ENCODE measurements at places on chromosomes 6 and 20. TPM values are rescaled to one million over a fixed set of nuclear protein-coding genes. Genes with fewer than 3 reads are reported as not detected.

DNA sequence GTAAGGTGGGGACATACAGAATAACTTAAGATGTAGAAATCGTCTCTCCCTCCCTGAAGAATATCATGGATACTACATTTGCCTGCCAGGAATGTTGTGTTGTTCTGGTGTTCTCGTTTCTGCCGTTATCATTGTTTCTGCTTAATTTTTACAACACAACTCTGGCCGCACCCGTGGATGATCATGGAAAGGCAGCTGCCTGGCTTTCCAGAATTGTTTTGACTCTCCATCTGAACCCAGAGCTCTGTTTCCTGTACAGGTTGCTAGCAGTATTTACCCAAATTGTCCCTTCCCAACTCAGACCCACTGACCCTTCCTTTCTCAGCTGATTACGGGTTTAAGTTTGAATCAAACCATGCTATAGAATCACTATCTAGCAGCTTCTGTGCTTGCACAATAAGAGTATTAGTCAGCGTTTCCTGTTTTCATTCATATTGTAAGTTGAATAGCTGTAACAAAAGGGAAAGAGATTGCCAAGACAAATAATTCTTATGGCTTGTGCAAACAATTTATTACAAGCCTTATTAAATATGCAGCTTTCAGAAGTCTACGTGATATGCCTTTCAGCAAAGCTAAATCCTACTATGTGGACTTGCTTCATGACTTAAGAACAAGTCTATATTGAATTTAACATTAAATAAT is 139.0 kb downstream of the MTHFD1L start:
- no peak for DNase-seq

DNA sequence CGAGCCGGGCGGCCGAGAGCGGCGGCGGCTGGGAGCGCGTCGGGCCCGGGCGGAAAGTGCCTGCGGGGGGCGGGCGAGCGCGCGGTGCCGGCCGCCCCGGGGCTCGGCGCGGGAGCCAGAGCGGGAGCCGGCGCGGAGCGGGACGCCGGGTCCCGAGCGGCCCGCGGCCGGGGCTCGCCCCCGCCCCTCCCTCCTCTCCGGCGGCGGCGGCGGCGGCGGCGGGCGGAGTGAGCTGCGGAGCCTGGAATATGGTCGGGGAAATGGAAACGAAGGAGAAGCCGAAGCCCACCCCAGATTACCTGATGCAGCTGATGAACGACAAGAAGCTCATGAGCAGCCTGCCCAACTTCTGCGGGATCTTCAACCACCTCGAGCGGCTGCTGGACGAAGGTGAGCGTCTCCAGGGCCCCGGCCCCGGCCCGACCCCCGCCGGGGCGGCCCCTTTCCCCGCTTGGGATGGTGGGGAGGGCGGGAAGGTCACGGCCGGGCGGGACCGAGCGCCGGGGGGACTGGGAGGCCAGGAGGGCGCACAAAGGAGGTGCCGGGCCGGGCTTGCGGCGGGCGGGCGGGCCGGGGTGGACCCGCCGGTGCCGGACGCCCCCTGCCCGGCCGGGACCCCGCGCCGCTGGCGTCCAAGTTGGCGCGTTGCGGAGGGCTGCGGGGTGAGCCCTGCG is 565 bp downstream of the QKI start:
- DNase-seq = no peak

DNA sequence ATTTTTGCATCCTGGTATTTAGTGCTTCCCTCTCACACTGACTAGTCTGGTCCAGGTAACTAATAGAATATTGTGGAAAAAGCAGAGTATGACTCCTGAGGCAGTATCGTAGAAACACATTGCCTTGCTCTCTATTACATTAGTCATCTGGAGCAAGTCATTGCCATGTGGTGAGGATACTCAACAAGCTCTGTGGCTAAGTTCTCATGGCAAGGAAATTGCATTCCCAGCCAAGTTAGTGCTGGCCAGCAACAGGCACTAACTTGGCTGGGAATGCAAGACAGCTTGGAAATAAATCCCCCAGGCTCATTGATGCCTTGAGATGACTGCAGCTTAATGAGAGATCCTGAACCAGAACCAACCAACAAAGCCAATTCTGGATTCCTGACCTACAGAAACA is 39.7 kb upstream of the HTR1B start:
- no peak for DNase-seq

- no peak for DNase-seq
Measured at GRCh38 chr6:127317388-127318128, 25.9 kb downstream of the ECHDC1 start.

GRCh38 chr6:22631091-22631490 is 61.7 kb downstream of the HDGFL1 start:
- DNase-seq = no peak

DNA sequence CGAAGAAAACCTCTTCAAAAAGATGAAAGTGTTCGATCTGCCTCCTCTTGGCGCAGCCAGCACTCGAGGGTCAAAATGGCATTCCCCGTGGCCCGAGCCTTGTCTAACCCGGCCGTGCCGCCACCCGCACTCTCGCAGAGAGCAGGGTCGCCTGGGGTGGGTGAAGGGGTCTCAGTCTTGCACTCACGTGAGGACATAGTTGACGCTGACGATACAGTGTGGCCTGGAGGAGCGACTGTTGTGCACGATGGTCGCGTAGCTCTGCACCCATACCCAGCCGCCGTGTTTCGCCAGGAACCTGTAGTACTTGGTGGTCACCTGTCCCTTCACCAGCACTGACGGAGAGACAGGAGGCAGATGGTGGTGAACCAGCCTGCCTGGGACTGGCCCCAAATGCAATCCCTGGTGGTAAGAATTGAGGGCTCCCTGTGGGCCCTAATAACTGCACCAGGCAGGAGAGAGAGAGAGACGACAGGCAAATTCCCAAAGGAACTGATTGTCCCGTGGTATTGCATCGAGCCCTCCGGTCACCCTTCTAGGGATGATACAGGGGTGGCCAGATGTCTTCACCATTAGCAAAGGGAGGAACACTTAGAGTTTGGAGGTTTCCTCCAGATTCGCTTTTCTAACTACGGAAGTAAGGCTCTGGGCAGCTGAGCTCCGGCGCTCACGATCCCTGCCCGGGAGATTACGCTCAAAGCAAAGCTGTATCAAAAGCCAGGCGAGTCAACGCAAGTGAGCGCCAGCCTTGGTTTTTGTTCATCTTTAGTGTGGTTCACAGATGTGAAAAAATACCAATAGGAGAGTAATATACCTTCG is 17.4 kb downstream of the SIM1 start:
- no peak for DNase-seq

DNA sequence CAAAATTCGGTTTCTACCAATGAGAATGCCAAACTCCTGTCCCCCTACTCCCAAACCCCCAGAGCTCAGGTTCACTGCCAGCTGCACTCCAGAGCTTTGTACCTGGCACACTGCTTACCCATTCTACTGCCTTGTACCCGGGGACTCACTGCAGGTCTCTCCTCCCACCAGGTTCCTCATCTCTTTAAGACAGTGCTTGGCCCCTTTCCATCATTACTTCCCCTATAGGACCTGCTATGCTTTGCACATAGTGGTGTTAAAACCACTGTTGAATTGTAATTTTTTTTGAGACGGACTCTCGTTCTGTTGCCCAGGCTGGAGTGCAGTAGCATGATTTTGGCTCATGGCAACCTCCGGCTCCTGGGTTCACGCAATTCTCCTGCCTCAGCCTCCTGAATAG is 25.9 kb downstream of the LYRM4 start:
- no peak for DNase-seq

- DNase-seq = peak; percentile 11
Measured at GRCh38 chr6:47000842-47001241, 41.3 kb downstream of the ADGRF1 start.

GRCh38 chr6:67615796-67616195 is 1019.3 kb upstream of the ADGRB3 start:
- DNase-seq = no peak

GRCh38 chr6:15427331-15428070 is 181.6 kb downstream of the JARID2 start:
- no peak for DNase-seq

DNA sequence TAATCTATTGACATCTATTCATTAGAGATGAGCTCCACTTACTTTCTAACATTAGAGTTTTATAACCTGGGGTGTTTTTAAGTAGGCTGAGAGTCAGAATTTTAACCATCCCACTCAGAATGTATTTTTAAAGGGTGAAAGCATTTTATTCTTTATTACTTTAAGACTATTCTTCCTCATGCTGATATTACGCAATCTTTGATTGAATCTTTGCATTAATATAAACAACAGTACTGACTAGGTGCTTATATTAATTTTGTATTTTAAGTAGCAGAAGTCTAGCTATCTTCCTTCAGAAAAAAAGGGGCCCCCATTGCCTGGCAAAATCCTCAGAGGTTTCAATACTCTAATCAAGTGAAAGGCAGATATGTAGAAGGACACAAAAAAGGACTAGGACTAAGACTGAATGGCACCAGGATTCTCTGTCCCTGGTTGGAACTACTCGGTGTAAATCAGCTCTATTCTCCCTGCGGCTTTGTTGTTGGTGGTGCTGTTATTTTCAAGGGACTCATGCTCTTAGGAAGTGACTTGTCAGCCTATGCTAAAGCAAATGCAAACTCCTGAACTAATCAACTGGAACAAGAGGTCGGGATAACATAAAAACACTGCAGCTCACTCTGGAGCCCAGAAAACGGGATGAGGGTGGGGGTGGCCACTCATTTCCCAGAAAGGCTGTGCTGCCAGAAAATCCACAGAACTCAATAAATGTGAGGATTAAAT is 1324.4 kb downstream of the GRIK2 start:
- DNase-seq = no peak

DNA sequence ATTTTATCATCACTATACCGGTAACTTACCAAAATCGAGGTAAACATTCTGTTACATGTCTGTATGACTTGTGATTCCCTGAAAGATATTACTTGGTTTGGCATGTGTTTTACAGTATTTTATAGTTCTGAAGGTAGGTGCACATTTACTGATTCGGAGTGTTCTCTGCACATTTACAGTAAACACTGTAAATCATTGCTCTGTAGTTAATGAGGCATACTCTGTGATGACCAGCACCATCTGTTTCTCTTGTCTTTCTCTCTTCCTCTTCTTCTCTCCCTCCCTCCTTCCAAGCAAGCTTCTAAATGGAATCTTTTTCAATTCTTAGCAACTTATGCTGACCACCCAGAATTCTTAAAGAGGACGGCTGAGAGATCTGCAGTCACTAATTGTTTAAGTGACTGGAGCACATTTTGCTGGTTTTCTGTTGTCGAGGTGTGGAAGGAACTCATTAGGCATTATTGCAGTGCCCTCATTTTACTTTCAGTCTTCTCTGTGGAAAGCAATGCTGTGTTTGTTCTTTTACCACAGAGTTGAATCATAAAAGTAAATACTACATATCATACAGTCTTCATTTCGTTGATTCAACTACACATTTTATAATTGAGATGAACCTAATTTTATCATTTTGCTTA is 126.5 kb downstream of the UTRN start:
- no peak for DNase-seq

- no peak for DNase-seq
Measured at GRCh38 chr6:35396991-35397390, 54.6 kb downstream of the PPARD start.

GRCh38 chr20:54100563-54100962 is 30.2 kb upstream of the BCAS1 start:
- DNase-seq = no peak

GRCh38 chr6:168873278-168874190 is 380.1 kb downstream of the THBS2 start:
- no peak for DNase-seq

- no peak for DNase-seq
Measured at GRCh38 chr6:131175564-131175963, 40.3 kb downstream of the AKAP7 start.

DNA sequence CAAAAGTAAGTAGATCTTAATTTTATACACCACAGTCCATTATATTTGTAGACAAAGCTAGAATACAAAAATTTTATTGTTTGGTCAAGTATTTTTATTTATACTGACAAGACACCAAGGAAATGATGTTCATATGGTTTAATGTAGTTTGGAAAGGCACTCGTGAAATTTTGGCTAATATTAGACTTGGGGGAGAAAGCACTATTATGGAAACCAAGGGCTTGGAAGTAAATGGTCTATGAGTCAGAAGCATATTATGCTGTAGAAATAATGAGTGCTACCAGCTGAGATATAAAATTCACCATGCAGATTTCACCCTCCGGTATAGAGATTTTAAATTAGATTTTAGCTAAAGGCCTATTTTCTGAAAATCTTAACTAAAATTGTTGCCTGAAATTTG is 233.6 kb downstream of the KCNQ5 start:
- no peak for DNase-seq

DNA sequence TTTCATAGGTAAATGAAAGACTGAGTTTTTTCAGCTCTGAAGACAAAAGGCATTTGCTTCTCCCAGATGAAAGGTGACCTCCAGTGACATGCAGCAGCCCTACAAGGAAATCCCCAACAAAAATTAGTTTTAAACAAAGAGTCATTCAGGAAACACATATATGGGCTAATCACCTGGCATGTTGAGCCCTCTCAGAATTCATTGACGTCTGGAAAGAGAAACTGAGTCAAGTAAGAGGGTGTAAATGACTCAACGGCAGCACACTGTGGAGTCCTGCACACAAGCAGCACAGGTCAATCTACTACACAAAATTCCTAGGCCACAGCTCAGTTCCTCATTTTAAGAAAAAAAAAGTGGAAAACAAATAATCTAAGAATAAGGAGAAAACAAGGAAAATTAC is 592.3 kb downstream of the EPHA7 start:
- DNase-seq = no peak

- peak; percentile 29 for DNase-seq
Measured at GRCh38 chr6:37799263-37799644, 20.3 kb upstream of the ZFAND3 start.

- no peak for DNase-seq
Measured at GRCh38 chr6:49633541-49633940, 3.1 kb downstream of the RHAG start.

DNA sequence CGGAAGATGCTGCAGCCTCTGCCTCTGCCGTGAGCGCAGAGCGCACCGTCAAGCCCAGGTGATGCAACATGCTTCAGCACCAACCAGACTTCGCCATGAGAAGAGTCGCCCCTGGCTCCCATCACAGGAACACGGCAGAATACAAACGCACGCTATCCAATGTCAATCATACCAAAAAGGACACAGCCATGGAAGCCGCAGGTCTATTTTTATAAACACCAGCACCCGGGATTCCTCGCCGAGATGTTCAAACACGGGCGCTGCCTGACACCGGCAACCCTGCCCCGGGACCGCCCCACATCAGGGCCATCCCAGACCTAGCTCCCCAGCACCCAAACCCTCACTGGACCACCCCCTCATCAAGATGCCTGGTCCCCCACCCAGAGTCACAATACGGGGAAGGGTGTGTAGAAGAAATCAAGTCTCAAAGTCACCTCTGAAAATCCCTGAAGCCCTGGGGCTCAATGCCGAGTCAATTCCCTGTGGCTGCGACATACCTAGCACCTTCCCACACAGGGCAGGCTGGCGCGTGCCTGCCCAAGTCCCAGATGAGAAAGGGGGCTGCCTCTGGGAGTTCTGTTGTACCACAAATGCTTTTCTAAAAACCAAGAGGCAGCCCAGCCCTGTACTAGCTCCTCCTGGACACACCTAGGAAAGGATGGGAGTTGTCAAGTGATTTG is 17.9 kb downstream of the TAF4 start:
- no peak for DNase-seq

Gene GINM1
- 45.0 TPM for total RNA-seq

Gene HIVEP2
- total RNA-seq = 16.5 TPM

Gene SEMG1
- 1.1 TPM for total RNA-seq

Gene IMPG1
- not detected for total RNA-seq

Gene RPP40
- total RNA-seq = 3.2 TPM

Gene SAMD3
- 2.2 TPM for total RNA-seq

Gene SULF2
- 74.8 TPM for total RNA-seq

Gene DTNBP1
- total RNA-seq = 30.8 TPM

Gene NR2E1
- total RNA-seq = not detected

Data from mucosa of gallbladder (tissue), 1 donor.